ENCODE measurements at places on chromosomes 2 and 18.

GRCh38 chr2:230975927-230976326 lies 20.0 kb upstream of the SPATA3 start:
- no peak for DNase-seq

- DNase-seq: no peak
These were observed 146.5 kb downstream of the TWIST2 start for GRCh38 chr2:238994432-238994831.

- DNase-seq: no peak
These were observed 10.7 kb upstream of the OTOF start for GRCh38 chr2:26488463-26489212.

DNA sequence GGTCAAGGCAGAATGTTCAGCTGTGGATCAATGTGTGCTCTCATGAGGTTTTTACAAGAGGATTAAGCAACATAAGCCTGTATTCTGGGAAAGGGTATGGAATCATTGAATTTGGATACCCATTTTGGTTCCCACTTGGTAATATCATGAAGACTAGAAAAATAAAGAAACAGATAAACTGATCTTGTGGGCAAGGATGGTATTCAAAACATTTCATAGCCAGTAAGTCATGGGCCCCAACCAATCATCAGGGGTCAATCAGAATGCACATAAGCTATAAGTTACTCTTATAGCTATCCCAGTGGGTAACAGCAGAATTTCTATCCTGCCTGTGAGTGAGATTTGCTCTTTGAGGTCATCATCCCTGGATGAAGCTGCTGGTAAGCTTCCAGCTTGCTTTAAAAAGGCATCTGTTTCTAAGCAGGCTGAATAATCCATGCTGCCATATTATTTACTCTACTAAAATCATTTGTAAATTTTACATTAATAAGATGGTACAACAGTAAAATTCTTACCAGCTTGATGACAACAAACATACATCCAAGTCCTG lies 291.2 kb downstream of the RAD51AP2 start:
- no peak for DNase-seq

DNA sequence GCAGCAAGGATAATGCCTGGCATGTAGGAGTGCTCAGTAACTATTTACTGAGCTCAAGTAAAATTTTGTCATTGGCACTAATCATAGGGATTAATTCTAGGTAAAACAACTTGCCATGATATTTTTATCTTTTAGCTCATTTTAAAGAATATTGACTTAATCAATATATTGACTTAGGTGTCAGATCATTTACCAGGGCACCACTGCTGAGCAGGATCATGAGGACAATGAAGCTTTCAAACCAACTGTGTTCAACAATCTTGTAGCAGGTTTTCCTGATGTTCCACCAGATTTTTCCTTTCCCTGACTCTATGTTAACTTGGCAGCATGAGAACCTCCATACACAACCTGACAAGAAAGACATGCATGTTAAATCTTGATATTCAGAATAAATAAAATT lies 114.5 kb upstream of the SCN1A start:
- no peak for DNase-seq

DNA sequence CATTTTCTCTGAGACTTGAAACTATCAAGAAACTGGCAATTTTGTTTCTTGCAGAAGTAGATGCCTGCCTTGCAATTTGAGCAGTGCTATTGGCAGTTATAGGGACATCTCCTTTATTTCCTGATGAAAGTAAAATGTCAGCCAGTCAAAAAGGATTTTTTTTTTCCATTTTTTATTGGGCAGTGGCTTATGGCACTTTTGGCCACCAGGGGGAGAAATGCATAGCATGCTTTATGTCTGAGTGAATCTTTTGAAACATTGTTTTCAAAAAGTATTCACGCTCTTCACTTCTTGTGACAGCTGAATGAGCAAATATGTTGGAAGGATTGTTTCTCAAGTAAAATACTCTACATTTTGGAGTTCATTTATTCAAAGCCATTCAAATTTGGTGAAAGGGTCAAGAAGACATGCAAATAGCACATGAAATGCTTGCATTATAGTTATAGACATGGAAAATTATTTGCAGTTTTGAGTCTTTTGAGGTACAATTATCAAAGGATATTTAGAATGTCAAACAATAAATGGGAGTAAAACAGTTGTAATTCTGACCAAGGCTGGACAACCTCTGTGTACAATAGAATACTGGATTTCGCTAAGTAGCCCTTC lies 491.0 kb downstream of the CDH2 start:
- no peak for DNase-seq

DNA sequence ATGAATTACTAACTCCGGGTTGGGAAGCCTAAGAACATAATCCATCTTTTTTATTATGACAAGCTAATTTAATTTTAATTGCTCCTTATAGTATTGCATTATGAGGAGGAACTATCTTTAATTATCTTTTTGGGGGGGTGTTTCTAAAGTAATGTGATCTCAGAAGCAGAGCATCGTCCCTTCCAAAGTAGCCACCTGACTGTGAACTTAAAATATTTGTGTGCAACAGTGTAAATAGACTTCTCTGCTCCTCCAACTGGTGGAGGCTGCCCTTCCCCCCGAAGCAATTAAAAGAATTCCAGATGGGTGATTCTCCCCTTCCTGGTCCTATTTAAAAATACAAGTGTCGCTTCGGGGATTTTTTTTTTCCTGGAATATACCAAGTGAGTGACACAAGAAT lies 55.7 kb downstream of the TCF7L1 start:
- no peak for DNase-seq

DNA sequence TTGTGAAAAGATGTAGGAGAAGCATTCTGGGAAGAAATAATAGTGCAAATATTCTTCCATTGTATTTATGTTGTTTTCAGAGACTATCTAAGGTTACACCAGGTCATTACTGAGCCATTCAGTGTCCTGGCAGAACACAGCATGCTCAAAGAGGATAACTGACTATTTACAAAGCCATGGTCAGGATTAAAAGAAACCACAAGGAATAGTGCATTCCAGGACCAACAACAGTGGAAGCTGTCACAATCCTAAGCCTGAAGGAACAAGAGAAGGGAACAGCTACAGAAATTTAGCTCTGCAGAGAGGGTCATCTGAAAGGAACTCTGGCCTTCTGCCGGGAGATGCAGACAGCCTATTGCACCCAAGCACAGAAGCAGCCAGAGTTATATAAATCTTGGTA lies 116.7 kb downstream of the DSC3 start:
- no peak for DNase-seq

GRCh38 chr2:19691892-19692291 lies 209.9 kb downstream of the TTC32 start:
- no peak for DNase-seq

DNA sequence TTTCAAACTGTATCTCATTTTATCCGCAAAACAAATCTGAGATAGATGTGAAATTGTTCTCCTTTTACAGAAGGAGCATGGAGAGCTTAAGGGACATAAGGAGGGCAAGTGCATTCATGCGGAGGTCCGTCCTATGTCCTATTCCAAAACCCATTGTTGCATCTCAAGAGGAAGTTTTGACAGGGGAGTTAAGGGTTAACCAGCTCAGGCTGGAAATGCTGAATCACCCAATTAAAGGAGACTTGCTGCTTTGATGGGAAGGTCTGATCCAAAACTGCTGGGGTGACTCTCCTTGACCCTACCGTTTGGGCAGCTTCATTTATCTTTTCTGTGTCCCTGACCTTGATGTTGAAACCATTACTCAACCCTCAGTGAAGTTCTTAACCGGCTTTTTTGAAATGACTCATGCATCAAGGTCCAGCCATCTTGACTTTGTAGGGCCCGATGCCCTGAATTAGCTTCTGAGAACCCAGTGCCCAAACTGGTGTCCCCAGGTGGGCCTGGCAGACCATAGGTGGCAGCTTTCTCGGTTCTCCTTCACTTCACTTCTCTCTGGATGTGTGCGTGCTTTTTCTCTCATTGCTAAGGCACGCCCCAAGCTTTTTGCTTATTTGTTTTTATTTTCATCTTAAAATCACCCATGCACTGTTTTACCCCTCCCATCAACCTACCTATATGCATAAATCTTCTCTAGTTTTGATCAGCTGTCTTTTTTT lies 15.9 kb upstream of the TXNDC2 start:
- DNase-seq: no peak

DNA sequence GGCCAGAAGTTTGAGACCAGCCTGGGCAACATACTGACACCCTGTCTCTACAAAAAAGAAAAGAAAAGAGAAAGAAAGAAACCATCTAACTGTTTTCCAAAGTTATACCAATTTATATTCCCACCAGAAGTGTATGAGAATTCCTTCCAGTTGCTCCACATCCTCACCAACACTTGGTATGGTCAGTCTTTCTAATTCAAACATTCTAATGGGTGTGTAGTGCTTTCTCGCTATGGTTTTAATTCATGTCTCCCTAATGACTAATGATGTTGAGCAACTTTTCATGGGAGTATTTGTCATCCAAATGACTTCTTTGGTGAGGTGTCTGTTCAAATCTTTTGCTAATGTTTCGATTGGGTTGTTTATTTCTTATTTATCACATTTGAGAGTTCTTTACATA lies 10.5 kb upstream of the B3GNT7 start:
- no peak for DNase-seq

GRCh38 chr2:227416701-227417100 lies 29.0 kb upstream of the SCYGR1 start:
- DNase-seq: no peak

DNA sequence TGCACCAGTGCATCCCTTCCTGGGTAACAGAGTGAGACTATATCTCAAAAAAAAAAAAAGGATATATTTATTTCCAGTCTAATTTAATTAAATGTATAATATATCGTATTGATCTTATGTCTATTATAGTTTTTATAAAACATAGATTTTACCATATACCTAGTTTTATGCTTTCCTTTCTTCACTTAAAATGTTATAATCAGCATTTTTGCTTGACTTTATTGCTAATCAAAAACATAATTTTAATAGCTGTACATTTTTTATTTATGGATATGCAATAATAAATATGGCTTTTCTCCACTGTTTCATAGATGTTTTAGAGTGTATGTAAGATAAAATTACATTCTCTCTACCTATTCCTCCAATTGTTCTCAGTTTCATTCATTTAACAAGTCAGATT lies 958.0 kb downstream of the EPHA4 start:
- DNase-seq: no peak

All from effector memory CD8-positive, alpha-beta T cell (primary cell).